ENCODE measurements at places on chromosomes 4 and X.
A peak's percentile ranks its signal among the peaks of the same experiment; 100 is the strongest.

- no peak for DNase-seq
Observed at GRCh38 chr4:174307694-174308093, 24.0 kb downstream of the CEP44 start.

- no peak for DNase-seq
Observed at GRCh38 chr4:128653527-128654444, 155.7 kb upstream of the JADE1 start.

DNA sequence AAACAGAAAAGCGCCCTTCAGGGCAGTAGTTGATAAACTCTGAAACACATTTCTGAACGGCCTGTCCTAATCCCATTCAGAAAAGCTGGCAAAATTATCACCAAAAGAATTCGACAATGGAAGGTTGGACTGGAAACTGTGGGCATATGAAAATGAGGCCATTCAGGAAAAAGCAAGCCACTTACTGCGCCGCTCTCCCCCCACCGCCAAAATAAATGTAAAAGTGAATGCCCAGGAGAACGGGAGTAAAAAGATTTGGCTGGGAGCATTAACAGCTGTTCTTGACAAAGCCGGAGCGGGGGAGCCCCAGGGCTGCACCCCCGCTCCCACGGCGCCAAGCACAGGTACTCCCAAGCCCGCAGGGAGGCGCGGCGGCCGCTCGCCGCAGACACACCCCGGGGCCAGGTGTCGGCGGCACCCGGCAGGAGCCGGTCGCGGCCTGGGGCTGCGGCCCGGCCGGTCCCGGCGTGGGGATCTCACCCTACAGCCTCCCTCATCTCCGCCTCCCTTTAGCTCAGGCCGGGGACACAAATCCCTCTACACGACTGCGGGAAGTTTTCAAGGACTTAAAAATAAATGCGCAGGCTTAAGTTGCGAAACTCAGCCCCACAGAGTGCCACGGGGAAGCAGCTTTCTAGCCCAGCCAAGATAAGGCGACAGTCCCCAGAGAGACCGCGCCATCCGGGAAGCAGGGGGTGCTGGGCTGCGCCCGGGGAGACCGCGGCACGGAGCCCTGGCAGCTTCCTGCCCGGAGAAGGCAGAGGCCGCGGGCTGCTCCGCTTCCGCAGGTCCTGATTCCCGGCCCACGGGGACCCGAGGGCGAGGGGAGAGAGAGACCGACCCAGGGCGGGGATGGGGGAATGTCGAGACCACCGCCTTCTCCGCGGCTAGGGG is 593 bp downstream of the SH3RF1 start:
- peak; percentile 50 for DNase-seq

GRCh38 chrX:40253771-40254170 is 156.0 kb upstream of the BCOR start:
- DNase-seq, result no peak

DNA sequence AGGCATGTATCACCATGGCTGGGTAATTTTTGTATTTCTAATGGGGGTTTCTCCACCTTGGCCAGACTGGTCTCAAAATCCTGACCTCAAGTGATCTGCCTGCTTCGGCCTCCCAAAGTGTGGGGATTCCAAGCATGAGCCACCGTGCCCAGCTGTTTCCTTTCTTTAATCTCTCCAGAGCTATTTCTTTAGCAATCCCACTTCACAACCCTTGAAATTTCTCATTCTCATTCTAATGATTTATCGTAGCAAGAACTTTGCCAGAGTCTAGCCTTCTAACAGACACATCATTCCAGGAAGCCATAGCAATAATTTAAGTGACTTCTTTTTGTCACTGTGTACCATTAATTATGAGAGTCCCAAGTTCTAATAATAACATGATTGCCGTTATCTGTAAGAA is 68.6 kb downstream of the RXFP1 start:
- DNase-seq, result no peak

DNA sequence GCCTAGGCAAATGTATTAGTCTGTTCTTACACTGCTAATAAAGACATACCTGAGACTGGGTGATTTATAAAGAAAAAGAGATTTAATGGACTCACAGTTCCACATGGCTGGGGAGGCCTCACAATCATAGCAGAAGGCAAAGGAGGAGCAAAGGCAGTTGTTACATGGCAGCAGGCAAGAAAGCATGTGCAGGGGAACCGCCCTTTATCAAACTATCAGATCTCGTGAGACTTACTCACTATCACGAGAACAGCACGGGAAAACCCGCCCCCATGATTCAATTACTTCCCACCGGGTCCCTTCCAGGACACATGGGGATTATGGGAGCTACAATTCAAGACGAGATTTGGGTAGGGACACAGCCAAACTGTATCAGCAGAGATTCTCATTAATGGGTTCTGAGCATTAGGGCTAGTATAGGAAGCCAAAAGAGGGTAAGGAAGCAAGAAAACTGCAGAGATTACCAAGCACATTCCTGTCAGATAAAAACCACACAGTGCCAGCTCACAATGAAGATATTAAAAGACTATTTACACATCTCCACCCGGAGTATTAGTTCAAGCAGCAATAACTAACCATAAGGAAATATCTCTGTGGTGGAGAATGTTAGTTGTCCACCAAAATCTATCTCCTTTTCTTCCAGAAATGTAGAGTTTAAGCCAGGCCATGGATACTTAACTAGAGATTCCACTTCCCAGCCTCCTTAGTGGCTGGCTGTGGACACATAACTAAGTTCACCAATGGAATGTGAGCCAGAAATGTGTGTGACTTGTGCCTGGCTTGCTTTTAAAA is 61.2 kb upstream of the HOPX start:
- DNase-seq, result no peak

GRCh38 chr4:33837043-33837838 is 2407.1 kb downstream of the ARAP2 start:
- DNase-seq, result no peak

DNA sequence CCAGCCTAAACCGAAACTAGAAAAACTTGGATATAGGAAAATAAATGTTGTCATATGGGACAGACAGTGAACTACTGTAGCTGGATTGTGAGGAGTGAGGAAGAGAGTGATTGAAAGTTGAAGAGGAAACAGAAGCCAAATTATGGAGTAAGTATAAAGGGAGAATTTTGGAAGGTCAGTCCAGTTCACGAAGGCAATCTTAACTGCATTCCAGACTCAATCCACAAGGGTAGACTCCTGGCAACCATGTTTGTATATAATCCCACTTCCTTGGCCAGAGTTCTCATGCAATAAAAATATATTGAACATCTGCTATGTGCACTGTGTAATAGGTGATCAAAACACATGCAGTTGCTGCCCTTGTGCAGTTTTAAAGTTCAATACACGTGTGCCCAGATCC is 58.6 kb upstream of the CAMK2D start:
- DNase-seq, result no peak

DNA sequence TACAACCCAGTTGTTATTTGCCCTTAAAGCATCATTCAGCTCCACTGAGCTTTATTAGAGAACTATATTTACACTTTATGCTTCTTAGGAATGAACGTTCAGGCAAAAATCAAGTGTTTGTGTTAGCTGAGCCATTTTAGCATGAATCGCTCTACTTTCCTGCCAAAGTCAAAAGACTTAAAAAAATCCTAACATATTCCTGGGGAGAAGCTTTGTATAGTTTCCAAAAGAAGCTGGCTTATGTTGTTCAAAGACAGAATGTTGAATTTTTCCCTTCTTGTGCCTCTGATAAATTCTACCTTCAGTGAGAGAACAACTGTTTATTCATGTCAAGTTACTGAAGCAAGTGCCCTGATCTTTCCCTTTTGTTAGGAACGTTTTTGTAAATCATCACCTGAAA is 771.5 kb upstream of the HS3ST1 start:
- DNase-seq, result no peak

DNA sequence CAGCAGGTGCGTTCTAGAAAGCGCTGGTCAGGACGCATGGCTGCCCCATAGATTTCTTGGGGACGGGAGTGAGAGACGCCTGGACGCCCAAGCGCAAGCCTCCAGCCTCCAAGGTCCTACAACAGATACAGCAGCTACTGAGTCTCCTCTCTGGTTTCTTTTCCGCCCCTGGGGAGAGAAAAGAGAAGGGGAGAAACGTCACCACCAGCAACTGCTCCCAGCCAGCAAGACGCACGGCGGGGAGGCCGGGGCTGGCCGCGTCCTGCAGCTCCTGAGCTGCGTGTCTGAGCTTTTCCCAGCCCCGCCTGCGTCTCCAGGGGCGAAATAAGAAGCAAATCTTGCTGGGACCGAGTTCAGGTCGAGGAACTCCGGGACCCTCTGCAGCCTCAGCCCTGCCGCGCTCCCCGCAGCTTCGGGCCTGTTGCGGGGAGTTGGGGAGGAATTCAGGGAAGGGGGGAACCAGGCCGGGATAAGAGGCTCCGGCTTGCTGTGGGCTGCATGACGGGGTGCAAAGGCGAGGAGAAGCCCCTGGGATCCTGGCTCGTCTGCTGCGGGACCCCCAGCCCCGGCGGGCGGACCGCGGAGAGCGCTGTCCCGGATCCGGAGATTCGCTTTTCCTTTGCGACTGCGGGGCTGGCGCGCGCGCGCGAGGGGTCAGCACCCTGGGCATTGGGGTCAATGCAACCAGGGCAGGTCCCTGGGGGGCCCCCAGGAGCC is 6.8 kb upstream of the SHOX start:
- no peak for DNase-seq

DNA sequence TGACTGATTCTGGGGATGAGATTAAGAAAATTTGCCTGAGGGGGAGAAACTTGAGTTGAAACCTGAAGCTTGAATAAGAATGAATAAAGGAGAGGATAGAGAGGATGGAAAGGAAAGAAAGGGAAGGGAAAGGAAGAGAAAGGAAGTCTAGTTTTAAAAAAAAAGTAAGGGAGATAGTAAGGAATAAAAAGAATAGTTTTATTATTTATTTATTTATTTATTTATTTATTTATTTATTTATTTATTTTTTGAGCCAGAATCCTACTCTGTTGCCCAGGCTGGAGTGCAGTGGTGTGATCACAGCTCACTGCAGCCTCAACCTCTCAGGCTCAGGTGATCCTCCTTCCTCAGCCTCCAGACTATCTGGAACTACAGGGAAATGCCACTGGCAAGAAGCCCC is 62.0 kb upstream of the NAF1 start:
- DNase-seq, result no peak
